ENCODE measurements at places on chromosomes 5 and 9. TPM values are rescaled to one million over a fixed set of nuclear protein-coding genes. Genes with fewer than 3 reads are reported as not detected.
A peak's percentile ranks its signal among the peaks of the same experiment; 100 is the strongest.

DNA sequence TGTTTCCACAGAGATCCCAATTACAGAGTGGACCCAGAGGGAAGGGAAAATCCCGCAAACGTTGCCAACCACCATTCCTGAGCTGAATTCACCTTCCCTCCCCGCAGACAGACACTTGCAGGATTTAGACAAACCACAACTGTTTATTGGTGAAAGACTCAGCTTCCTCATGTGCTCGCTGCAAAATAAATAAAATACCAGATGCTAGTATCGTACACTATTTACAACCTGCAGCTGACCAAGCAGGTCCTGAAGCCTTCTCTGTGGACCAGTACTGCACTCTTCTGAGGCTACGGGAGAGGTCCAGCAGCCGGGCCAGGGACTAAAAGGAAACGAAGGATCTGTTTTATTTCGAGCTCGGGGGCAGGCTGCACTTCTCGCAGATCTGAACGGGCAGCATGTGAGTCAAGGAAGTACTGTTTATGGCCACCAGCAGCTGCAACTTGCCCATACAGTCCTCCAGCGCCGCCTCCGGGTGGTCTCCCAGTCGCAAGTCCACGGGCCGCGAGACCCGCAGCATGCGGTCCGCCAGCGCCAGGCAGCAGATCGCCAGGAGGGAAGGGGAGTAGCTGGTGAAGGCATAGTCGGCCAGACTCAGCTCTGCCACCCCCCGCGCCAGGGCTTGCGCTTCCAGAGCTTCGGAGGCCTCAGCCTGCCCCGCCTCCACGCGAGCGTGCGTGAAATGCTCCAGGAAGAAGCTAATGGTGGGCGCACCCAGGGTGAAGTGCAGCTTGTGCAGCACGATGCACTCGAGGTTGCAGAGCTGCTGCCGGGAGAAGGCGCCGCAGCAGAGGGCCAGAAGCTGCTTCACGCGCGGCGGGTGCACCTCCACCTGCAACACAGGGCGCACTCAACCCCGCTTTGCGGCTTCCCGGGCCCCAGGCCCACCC lies 2.1 kb downstream of the CCNO start:
- no peak for DNase-seq

DNA sequence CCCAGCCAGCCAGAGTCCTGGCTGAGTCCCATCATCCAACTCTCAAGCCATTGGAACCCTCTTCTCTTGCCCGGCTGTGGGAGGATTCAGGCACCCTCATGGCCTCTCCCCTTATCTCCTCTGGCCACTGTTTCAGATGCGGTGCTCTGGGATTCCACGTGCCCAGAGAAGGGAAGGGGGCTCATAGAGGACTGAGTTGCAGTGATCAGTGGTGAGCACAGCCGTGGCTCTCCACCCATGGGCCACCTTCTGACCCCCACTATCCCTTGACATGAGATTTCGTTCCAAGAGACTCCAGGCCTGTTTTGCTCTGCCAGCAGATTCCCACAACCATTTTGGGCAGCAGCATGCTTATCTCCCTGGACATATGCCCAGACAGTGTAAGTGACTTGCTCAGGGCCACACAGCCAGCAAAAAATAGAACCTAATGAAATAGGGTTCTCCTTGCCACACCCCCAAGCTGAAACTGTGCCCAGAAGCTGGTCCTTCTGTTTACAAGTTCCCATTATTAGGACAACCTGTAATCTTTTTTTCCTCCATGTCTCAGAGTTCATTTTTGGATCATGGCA lies 2.7 kb downstream of the GPX3 start:
- no peak for DNase-seq

- DNase-seq: peak; percentile 82
Measured at GRCh38 chr5:95035891-95036685, 248.8 kb downstream of the MCTP1 start.

- peak; percentile 40 for DNase-seq
Measured at GRCh38 chr5:38725371-38725865, 120.4 kb upstream of the OSMR start.

DNA sequence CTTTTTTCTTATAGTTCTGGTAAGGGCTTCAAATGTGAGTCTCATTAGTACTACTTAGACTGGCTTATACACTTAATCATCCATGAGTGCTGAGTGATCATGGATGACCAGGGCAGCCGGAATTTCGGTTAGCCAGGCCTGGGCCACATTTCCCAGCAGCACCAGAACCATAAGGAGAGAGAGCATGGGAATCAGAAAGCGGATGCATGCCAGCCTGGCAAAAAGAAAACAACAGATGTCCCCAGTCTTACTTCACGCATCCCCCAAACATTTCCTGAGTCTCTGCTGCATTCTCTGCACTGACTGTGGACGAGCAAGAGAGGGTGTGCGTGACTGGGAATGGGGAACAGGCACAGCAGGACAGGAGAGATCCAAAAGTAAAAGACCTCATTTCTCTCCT lies 371.1 kb upstream of the ZNF608 start:
- no peak for DNase-seq

- DNase-seq: no peak
Measured at GRCh38 chr5:35046774-35047173, 975 bp downstream of the AGXT2 start.

DNA sequence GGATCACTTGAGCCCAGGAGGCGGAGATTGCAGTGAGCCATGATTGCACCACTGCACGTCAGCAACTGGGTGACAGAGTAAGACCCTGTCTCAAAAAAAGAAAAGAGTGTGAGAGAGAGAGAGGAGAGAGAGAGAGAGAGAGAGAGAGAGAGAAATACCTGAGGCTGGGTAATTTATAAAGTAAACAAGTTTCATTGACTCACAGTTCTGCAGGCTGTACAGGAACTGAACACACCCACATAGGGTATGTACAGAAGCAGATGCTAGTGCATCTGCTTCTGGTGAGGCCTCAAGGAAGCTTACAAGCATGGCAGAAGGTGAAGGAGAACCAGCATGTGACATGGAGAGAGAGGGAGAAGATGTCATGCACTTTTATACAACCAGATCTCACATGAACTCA lies 46.4 kb upstream of the CHD1 start:
- no peak for DNase-seq

DNA sequence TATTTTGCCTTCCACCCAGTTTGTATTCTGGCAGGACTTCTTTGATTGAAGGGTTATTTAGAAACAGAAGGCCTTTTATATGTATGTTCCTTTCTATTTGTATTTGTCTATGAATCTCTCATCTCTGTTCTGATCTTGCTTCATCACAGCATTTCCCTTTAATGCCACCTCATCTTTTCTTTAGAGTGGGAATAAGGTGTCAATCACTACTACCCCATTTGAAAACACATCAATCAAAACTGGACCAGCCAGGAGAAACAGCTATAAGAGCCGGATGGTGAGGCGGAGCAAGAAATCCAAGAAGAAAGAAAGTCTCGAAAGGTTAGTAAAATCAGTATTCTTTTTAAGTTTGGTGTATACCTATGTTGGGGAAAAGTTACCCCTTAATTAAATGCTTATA lies 36.3 kb downstream of the CD180 start:
- no peak for DNase-seq

DNA sequence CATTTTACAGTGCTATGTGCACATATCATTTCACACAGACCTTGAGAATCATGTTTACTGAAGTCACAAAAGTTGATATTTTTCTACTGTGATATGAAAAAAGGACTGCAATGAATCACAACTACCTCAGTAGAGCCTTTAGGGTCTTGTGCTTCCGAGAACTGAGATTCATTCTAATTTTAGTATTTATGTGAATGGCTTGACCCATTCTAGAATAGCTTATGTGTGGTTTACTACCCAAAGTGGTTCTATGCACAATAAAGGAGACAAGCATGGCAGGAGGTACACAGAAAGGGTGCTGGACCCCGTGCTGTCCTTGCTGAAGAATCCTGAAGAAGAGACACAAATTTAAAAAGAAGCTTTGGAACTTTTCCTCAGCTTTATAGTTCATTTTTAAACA lies 28.2 kb downstream of the MEF2C start:
- no peak for DNase-seq

DNA sequence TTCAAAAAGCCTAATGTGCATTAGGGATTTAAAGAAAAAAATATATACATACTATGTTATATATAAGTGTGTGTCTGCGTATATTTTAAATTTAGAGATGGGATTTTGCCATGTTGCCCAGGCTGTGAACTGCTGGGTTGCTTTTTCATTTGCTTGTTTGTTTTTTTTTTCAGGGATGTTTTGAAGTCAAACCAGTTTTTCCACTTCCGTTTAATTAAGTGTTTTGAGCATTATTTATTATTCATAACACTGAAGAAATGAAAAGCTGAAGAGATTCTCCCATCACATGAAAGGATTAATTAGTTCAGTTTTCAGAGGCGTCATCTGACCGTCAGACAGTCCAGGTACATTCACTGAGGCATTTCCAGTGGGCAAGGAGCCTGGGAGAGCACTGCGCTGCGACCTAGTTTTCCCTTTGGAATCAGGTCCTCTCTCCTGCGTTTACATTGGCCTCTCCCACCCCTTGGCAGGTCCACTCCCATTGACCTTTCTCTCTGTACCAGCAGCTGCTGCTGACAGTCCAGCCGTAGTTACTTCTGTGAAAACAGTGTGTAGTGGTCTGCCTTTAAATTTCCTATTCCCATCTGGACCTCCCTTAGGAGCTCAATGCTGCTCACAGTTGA lies 26.0 kb downstream of the ARRDC3 start:
- DNase-seq: no peak

DNA sequence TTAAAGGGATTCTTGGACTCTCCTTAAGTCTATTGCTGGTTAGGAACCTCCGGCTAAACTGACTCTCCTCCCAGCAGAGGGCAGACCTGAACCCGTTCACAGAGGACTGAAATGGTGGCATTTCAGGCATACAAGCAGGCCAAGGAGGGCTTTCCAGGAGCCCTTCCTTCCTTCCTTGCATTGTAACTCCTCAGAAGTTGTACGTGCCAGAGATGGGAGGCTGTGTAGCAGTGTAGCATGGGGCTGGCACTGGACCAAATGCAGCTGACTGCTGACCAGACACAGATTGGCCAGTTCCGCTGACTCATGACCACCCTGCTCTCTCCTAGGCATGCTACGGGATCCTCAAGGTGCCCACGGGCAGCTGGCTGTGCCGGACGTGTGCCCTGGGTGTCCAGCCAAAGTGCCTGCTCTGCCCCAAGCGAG lies 36.4 kb downstream of the JADE2 start:
- DNase-seq: peak; percentile 76

IL4 gene
- total RNA-seq: not detected

ENTREP1 gene
- 2.7 TPM for total RNA-seq

KCNV2 gene
- not detected for total RNA-seq

ADAMTSL2 gene
- total RNA-seq: 0.83 TPM

SPINK1 gene
- total RNA-seq: 12.1 TPM

ZNF483 gene
- 4.2 TPM for total RNA-seq

GRM6 gene
- total RNA-seq: not detected

SPINK4 gene
- not detected for total RNA-seq

ACTBL2 gene
- 0.11 TPM for total RNA-seq

ACOT12 gene
- total RNA-seq: 8.5 TPM

All from SK-MEL-5 (cell line).